Daoy (cell line): ENCODE measurements at places on chromosomes 7 and 10.

DNA sequence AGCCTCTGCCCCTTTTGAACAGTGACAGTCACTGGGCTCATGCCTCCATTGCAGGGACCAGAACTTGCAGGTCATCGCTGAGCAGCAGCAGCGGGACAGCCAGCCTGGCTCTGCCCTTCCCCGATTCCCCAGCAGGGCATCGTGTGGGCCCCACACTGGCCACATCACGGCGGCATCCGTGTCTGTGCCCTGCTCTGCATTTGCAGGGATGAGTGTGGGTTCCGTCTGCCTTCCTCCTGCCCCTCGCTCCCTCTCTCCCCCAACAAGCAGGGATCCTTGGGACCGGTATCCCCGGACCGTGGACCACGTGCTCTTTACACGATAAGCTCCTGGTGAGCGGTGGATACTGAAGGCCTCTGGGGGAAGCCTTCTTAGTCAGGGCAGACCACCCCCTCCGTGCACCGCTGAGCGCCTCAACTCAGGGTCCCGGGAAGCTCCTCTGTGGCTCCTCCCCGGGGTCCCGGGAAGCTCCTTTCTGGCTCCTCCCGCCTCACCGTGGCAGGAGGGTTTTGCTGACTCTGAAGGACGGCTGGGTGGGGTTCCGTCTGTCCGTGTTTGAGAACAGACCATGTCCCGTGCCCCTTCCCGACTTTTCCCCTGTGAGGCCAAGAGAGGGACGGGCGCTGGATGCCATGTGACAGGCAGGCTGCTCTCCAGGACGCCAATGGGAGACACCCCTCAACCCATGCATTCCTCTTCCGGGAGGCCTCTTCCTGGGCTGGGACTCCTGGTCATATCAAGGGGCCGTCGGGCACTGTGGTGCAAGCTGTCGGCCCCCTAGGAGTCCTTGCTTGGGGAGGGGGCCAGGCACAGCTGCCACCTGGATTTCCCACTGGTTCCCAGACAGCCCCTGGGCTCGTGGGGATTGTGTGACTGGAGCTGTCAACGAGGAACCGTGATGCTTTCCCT is 23.5 kb upstream of the NKX6-2 start:
- DNase-seq, result no peak

- no peak for DNase-seq
These were observed 172.3 kb downstream of the IMMP2L start for GRCh38 chr7:111390000-111390399.

- peak; percentile 80 for DNase-seq
These were observed 21.5 kb downstream of the RBM33 start for GRCh38 chr7:155665957-155666287.

DNA sequence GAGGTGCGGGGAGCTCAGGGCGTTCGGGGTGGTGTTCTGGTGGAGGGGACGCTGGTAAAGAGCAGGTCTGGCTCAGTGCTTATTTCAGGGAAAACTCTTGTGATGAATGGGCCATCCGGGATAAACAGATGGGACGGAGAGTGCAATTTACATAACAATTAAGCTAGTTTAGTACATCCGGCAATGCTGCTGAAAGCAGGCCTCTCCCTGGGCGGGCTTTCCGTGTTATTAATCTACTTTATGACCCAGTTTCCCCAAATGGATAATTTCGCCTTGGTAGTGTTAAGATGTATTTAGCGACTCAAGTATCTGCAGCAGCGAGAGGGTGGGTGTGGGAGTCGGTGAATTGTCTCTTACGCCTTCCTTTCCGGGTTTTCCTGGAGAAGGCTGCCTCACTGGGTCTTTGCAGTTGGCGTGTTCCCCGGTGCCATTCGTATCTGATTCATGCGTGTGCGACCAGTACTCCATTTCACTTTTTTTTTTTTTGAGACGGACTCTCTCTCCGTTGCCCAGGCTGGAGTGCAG is 25.2 kb downstream of the FOXK1 start:
- no peak for DNase-seq

- no peak for DNase-seq
These were observed 731.8 kb downstream of the PHTF2 start for GRCh38 chr7:78530351-78530750.

DNA sequence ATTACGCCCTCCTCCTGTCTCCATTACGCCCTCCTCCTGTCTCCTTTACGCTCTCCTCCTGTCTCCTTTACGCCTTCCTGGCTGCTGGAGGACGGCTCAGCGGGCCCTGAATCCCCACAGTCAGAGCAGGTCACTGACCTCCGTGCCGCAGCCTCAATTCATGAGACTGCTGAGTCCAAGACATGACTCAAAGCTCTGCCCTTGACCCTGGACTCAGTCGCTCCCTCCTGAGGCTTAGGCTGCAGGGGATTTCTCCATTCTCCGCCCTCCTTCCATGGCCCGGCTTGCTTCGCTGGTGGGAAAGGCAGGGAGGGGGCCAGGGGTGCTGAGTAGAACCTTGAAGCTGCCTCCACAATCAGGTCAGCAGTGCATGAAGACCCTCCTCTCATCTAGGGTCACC is 21.0 kb upstream of the FOXL3 start:
- no peak for DNase-seq

GRCh38 chr7:6691103-6691502 is 15.6 kb downstream of the ZNF12 start:
- DNase-seq, result no peak

DNA sequence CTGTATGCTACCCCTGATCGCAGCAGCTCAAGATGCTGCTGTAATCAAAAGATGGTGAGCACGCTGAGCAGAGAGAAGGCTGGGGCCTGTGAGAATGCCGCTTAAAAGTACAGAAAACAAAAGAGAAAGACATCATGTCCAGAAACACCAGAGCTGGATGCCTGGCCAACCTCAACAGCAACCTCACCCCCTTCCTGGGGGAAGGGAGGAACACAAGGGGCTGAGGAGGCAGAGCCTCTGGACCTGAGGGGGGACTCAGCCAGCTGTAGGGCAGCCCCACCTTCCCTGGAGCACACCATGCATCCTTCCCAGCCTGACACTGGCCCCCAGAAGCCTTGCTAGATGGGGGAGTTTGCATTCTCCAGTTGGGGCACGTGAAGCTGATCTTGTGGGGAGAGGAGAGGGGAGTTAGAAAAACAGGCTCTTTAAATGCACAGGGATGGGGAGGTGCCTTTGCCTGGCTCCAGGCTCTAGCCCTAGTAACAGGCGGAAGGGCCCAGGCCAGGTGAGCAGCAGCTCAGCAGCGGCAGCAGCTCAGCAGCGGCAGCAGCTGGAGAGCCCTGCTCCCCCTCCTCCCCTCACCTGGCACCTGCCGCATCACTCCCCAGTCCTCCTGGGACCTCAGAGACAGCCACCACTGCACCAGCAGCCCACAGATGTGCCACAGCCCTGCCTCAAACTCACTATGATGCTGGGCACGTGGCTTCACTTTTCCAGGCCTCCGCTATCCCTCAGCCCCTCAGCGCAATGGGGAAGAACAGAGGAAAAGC is 156.3 kb downstream of the NEURL1 start:
- DNase-seq, result no peak

DNA sequence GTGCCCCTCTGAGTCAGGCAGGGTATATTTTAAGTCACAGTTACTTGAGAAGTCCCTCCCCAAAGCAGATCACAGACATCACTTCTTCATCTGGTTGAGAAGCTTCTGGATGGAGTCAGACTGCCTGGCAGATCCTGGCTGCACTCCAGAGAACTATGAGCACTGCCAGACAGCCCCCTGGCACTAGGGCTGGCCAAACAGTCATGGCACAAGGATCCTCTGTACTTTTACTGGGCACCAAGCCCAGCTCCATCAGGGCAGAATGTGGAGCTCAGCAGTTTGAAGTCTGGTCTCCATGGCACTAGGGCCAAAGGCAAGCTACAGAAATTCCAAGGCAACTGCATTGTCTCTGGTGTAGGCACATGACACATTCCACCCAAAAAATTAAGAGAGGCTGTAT is 162.1 kb downstream of the NRG3 start:
- no peak for DNase-seq

- DNase-seq, result no peak
These were observed 448.9 kb upstream of the ETV1 start for GRCh38 chr7:14438366-14438765.

- DNase-seq, result peak; percentile 32
These were observed 255.3 kb downstream of the ELFN1 start for GRCh38 chr7:1925349-1925748.

DNA sequence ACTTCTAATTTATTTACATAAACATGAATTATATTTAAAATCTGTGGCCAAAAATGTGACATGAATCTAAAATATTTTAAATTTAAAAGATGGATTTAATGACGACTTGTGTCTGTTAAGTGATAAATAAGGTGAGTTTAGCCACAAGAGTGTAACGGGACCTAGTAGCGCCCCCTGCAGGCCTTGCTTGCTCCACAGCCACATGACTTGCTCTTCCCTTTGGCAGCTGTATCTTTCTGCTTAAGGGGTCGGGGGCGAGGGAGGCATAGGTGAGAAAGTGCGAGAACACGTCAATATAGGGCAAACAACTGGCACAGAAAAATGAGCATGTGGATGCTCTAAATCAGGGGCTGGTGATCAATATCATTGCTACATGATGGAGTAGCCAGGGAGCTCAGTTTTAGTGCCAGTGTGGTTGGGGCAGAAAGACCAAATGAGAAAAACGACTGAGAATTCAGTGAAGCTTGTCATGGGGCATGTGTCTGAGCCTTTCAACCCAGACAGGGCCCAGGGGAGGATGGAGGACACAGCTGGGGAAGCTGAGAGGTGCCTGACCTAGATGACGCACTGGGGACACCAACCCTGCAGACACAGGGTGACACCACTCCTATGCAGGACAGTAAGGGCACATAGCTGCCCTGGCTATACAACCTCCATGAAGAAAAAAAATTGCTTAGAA is 49.8 kb downstream of the PAXIP1 start:
- DNase-seq, result peak; percentile 61

DNA sequence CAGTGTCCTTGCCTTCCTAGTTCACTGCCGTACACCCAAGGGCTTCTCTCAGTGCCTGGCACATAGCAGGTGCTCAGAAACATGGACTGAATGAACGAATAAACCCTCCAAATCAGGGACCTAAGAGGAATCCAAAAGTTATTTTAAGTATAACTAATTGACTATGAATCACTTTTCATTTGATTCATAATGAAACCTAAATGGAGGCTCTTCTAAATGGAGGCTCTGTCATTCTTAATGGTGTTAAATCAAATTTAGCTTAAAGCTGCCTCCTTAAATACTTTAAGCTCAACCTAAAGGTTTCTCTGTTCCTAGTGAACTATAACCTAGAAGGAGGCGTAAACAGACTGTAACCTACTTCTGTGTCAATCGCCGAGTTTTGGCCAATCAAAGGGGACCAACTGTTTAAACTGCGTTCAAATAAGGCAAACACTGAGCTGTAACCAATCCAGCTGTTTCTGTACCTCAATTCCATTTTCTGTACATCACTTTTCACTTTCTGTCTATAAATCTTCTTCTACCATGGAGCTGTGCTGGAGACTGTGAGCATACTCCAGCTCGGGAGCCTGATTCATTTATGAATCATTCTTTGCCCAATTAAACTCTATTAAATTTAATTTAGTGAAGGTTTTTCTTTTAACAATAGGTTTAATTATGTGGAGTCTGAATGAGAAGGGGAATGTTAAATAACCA is 11.0 kb downstream of the PYROXD2 start:
- DNase-seq, result peak; percentile 53

DNA sequence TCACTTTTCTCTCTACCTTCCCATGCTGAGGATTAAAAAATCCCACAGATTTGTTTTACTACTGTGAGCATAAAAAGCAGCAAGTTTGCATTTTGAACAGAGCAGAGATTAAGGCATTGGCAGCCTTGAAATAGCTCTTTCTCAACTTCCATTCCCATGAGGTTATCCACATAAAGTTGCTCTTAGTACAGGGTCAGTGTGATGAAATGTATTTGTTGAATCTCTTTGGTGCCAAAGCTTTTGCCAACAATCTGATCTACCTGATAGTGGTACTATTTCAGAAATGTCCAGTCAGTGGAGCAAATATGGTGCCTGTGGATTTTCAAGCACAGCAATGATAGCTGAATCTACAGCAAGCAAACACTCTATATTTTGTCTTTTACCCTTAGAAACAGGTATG is 254.8 kb downstream of the INHBA start:
- DNase-seq, result no peak

DNA sequence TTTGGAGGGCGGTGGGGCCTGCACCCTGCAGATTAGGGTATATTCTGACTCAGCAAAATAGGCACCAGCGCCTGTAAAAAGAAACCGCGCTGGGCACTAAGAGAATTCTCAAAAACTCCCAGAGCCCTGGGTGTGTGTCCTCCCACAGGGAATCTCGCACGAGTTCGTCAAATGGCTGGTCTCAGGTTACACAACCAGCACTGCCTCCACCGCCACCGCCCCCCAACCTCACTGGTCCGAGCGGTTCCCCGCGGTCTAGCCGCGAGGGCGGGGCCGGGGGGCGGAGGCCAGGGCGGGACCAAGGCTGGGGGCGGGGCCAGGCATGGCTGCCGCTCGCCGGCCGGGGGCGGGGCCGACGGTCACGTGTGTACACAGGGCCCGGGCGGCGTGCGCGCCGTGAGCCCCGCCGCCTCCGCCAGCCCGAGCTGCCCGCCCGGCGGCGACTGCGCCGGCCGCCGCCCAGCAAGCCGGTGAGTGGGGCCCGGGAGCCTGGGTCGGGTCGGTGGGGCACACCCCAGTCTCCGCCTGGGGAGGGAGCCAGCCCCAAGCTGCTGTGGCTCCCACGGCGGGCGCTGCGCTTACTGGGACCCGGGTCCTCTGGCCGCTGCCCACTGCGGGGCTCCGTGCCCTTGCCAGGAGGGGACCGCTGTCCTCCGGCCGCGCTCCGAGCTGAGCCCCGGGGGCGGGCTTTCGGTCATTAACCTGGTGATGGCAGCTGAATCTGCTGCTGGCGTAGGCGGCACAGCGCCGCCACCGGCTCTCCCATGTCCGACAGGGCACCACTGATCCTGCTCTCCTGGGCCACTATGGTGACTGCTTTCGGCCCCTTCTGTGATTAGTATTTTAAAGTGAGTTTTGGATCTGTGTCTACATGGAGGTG is at the start of gene GPR146:
Gene GPR146, plus strand, starts transcription at position 358 of the 880 bp plus-strand sequence. CDS start 12,970 bp downstream, outside the sequence.
- DNase-seq, result peak; percentile 99

DNA sequence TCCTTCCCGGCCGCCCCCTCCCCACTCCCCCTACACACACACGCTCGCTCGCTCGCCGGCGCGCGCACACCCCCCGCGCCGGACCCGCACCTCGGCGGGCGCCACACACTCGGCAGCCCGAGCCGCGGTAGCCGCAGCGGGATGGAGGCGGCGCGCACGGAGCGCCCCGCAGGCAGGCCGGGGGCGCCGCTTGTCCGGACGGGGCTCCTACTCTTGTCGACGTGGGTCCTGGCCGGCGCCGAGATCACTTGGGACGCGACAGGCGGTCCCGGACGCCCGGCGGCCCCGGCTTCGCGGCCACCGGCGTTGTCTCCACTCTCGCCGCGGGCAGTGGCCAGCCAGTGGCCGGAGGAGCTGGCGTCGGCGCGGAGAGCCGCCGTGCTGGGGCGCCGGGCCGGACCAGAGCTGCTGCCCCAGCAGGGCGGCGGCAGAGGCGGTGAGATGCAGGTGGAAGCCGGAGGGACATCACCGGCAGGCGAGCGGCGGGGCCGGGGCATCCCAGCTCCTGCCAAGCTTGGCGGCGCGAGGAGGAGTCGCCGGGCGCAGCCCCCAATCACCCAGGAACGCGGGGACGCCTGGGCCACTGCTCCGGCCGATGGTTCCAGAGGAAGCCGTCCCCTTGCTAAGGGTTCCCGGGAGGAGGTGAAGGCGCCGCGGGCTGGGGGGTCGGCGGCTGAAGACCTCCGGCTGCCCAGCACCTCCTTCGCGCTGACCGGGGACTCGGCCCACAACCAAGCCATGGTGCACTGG is at the start of gene SORCS3:
Gene SORCS3, plus strand, starts transcription at position 104 of the 750 bp plus-strand sequence.
- DNase-seq, result no peak
